Renal cortex interstitium (tissue), 15 donors: ENCODE measurements at places on chromosomes 5 and 9. TPM values are rescaled to one million over a fixed set of nuclear protein-coding genes. Genes with fewer than 3 reads are reported as not detected.
A peak's percentile ranks its signal among the peaks of the same experiment; 100 is the strongest.

CCNI2 gene
- polyA plus RNA-seq = 3.7 TPM

GLDC gene
- polyA plus RNA-seq = 18.8 TPM

RARS1 gene
- 79.9 TPM for polyA plus RNA-seq

KDM3B gene
- 92.1 TPM for polyA plus RNA-seq

DNA sequence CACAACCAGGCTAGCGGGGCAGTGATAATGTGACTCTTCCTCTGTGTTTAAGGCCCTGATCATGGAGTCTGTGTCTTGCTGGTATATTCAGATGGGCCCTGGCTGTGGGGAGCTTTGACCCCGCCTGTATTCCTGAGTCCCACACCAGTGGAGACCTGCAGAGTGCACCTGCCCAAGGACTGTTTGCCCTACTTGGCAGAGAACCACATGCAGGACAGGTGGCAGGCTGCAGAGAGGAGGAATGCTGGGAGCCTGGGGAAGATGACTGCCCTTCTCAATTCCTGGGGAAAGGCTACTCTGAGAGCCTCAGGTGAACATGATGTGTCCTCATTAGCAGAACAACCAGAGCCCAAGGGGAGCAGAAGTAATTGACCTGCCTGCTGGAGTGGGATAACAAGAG, 36.2 kb downstream of the IARS1 start:
- no peak for DNase-seq

- no peak for DNase-seq
Observed at GRCh38 chr5:171961117-171961516, 45.3 kb downstream of the FBXW11 start.

DNA sequence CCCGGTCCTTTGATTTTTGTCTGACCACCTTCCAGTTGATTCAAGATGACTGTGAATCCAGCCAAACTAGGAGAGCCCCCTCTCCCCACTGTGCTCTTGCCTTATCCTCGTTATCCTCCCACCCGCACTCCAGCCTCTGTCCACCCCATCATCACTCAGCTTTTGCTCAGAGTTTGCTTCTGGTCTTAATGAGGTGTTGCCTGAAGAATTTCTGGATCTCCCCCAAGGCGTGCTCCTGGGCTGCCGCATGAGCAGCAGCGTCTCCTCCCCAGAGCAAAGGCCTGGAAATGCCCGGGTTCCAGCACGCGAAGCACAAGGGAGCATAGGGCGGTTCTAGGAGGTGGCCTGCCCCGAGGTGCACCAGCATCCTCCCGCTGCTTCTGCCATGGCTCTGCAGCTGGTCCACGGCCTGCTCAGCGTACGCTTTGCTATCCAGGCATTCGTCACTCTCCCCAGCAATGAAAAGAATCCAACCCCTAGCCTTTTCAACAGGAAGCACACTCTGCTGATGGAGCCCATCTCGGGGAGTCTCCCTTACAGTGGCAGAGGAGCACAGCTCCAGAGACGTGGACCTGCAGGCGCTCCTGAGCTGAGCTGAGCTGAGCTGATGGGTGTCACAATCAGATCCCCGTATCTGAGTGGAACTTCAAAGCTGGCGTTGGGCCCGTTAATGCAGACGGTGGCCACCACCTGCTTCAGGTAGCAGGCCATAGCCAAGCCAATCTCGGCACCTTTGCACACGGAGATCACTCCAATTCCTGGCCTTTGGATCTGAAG, 50.7 kb downstream of the BAAT start:
- no peak for DNase-seq

DNA sequence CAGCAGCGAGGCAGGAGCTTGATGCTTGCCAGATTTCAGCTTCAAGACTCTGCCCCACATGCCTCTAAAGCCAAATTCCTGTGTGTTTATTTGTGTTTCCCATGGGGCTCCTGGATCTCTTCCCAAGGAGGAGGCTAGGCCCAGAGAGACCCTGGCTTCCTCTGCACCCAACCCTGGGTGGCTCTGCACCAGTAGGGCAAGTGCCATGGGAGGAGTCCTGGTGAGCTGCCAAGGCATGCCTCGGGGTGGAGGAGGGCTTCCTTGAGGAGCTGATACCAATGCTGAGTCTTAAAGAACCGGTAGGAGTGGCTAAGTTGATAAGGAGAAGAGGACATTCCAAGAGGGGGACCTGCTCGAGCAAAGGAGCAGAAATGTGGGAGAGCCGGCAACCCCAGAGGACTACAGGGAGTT, 6.8 kb upstream of the TIFAB start:
- no peak for DNase-seq

DNA sequence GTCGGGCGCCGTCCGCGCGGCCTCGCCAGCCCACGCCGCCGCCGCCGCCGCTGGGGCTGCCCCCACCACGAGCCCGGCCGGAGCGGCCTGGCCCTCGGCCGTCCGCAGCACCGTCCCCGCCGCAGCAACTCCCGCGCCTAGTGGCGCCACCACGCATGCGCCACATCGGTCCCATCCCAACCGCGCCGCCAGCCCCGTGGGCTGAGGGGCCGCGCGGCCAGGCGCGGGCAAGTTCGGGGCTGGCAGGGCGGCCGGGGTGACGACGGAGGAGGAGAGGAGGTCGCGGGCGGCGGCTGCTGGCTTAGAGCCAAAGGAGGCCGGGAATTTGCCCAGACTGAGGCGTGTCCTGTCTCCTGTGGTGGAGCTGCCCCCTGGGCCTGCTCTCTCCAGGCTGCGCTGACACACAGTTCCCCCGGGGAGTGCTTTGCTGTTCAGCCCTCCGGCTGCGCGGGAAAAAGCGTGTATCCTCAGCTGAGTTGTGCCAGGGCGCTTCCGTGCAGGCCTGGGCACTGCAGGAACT, at the start of gene TUSC1:
TSS of gene TUSC1 (minus strand) at position 298 of the 520 bp plus-strand sequence. CDS start at position 166, 132 bp downstream.
- peak; percentile 68 for DNase-seq

DNA sequence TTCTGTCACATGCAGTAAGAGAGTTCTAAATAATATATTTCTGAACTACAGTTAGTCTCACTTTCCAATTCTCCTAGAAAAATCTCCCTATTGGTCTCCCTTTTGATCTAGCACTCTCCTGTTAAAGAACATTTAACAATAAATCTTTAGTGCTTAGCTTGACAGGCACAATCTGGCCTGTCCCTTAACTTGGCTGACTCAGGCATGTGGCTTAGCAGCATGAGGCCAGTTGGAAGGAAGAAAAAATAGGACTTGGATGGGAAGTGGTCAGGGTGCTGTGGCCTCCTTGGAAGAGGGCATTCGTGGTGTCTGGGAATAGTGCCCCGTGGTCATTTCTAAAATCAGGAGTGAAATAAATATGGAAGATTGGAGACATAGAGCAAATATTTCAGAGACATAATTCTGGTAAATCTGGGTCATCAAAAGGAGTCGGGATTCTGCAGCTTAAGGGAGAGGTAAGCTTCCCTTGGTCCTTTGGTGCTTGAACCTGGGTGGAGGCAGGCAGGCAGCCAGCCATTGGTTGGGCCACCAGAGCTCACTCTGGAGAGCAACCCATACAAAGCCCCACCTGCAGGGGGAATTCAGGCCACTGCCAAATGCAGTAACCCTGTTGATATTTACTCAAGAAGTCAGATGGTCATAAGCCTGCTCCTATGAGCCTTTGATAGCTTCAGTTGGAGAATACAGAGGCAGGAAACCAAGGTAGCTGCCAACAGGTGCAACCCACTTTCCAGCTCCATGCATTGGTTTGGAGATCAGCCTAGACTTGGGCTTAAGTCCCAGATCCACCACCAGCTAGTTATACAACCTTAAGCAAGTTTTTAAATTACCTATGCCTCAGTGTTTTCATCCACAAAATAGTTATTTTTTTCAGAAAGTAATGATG, 28.8 kb upstream of the TLE4 start:
- no peak for DNase-seq

DNA sequence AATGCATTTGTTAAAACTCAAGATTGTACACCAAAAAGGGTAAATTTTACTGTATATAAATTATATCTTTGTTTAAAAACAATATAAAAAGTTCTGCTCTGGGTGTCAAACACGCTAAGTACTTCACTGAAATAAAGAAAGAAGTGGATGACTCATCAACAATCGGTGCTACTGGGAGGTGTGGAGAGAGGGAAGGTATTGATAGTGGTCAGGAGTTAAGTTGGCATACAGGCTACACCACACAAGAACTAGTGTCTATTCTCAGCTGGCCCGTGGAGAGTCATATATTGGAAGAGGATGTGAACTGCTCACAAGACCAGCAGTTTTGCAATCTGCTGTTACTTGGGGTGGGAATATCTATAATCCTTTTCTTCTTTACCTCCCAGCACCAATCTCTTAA, 145.7 kb upstream of the TRPC7 start:
- DNase-seq = no peak

- no peak for DNase-seq
Observed at GRCh38 chr5:140190872-140191218, 15.9 kb downstream of the CYSTM1 start.

DNA sequence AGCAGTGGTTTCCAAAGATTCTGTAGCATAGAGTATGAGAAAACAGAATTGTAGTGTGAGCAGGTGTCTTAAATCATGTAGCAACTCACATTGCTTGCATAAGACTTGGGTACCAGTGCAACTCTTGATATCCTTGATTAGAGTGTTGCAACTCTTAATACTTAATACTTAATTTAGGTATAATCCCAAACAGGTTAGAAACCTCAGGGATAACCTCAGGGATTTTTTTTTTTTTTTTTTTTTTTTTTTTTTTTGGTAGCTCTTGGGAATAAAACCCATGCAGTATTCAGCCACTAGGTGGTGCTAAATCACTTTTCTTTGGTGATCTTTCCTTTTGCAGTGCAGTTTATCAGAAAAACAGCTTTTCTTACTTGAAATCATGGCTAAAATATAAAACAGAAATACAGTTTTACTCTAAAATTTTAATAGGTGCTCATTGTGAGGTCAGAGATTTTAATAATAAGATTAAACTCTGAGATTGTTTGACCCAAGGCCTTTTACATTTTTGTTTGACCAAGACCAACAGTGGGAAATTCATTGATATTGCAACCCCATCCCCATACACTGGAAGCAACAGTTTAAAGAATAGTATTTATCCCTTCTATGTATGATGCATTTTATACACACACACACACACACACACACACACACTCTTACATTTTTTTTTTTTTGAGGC, 55.3 kb downstream of the ERAP1 start:
- DNase-seq = no peak

DNA sequence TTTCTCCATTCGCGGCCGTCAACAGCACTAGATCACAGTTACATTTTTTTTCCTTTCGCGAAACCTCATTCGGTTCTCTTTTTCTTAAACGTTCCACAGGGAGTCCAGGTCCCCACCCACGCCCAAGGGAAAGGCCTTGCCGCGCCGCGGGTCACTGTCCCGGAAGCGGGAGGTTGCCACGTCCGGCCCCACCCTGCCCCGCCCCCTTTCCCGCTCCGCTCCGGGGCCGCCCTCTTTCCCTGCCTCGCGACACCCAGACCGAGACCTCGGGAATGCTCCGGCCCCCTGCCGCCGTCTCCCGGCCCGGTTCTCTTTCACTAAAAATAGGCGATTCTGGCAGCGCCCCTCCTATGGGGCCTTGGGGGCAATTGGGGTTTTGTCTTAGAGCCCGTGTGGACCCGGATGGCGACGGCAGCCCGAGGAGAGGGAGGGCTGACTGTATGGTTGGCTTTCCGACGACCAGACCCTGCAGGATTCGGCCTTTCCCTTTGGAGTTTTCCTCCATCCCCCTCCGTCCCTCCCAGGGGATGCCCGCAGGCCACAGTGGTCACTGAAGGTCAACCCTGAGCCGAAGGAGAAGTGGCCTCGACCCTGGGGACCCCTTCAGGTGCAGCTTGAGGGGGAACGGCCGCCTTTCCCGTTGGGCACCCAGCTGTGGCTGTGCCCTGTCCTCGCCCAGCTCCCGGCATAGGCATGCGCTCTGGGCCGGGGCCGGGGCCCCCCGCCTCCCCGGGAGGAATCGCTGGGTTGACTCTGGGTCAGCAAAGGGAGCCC, 2.8 kb upstream of the RACK1 start:
- peak; percentile 77 for DNase-seq

DNA sequence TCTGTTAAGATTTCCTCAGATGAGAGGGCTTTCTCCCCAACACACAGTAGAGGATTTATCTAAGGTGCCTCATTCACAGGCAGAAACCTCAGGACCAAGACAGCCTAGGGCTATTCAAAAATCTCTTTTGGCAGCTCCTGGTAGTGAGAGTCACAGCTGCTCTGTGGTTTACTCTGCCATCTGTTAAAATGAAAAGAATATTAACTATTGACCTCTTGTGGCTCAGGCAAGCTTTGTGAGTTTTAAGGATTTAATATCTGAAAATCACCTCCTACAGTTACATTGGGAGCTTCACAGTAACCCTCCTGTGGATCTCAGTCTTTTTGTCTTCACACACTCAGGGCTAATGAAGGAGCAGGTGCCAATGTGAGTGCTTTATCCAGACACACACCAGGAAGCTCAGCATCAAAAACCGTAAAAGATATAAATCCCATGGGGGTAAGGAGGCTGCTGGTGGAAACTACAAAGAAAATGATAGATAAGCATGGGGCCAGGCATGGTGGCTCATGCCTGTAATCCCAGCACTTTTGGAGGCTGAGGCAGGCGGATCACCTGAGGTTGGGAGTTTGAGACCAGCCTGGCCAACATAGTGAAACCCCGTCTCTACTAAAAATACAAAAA, 29.7 kb downstream of the PPP1R2B start:
- DNase-seq = no peak

DNA sequence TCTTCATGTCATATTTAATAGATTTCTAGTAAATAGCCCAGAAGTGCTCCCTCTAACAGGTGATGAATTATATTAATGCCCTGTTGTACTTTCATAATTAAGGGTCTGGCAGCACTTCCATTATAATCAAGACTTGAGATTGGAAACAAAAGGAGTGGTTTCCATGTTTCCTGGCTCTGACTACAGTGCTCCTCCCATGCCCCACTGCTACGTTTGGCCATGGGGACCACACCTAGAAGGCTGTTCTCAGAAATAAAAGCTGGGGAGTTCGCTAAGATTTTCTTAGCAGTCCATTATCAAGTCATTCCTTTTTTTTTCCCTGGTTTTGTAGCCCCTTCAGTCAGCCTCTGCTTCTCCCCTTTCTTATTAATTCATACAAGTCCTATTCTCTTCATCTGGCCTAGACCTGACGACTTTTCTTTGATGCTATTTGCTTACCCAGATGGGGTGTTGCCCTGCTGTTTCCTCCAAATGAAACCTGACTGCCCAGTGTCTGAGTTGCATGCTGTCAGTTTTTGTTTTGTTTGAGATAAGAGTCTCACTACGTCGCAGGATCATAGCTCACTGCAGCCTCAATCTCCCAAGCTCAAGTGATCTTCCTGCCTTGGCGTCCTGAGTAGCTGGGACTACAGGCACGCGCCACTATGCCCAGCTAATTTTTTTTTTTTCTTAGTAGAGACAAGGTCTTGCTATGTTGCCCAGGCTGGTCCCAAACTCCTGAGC, 312.1 kb upstream of the EFNA5 start:
- DNase-seq = no peak

GRCh38 chr9:134768709-134769351, 111.8 kb upstream of the FCN2 start:
- DNase-seq = no peak

- DNase-seq = no peak
Observed at GRCh38 chr5:140925806-140926442, at the start of gene PCDHAC1. Gene PCDHAC1, plus strand, starts transcription at chr5:140926299. Its CDS starts 594 bp downstream, at chr5:140926893.

- DNase-seq = no peak
Observed at GRCh38 chr5:38832810-38833209, 13.0 kb upstream of the OSMR start.

DNA sequence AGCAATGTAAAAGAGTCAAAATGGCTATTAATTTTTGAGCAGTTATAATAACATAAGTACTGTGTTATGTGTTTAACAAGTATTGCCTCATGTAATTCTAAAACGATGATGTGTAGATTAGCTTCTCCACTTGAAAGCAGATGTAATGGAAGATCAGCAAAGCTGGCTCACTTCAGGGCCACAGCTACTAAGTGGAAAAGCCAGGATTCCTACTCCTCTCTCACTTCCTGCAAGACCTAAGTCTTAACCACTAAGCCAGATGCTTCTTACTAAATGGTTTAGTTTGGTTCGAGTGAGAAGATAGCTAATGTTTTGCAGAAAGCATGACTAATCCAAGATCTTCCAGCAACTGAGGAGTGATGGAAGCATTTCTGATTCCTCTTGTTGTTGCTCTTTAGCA, 15.7 kb upstream of the TNC start:
- no peak for DNase-seq
